ENCODE measurements at places on chromosomes 13 and 19. TPM values are rescaled to one million over a fixed set of nuclear protein-coding genes. Genes with fewer than 3 reads are reported as not detected.

The FCER2 gene
- not detected for total RNA-seq

The ZFP36 gene
- total RNA-seq: 277 TPM

The PRTN3 gene
- total RNA-seq: 0.86 TPM

The CEACAM1 gene
- 1.2 TPM for total RNA-seq

The METTL21C gene
- total RNA-seq: not detected

The ZNF541 gene
- total RNA-seq: not detected

The LSM14A gene
- 121 TPM for total RNA-seq

The VSTM2B gene
- not detected for total RNA-seq

The IGFL3 gene
- total RNA-seq: 46.7 TPM

The MCEMP1 gene
- total RNA-seq: not detected

The ZNF844 gene
- 14.5 TPM for total RNA-seq

The LHB gene
- 1.2 TPM for total RNA-seq

The NRTN gene
- total RNA-seq: 6.9 TPM

The LILRA5 gene
- total RNA-seq: not detected

All from lower leg skin (tissue), 4 donors.